ENCODE measurements at places on chromosomes 1 and 21.
A peak's percentile ranks its signal among the peaks of the same experiment; 100 is the strongest.

GRCh38 chr1:201584471-201585092 is 45.7 kb downstream of the NAV1 start:
- DNase-seq = no peak

- DNase-seq = no peak
These were observed 116.3 kb downstream of the NAV1 start for GRCh38 chr1:201655243-201655642.

- no peak for DNase-seq
These were observed 212.6 kb upstream of the FAM78B start for GRCh38 chr1:166379447-166379846.

GRCh38 chr1:91120936-91121335 is 99.1 kb upstream of the ZNF644 start:
- DNase-seq = no peak

GRCh38 chr1:225767634-225768540 is 9.7 kb upstream of the SRP9 start:
- DNase-seq = no peak

- no peak for DNase-seq
These were observed 47.8 kb upstream of the NRDC start for GRCh38 chr1:51926171-51926812.

- DNase-seq = peak; percentile 44
These were observed 43.2 kb downstream of the GJA5 start for GRCh38 chr1:147717051-147717705.

DNA sequence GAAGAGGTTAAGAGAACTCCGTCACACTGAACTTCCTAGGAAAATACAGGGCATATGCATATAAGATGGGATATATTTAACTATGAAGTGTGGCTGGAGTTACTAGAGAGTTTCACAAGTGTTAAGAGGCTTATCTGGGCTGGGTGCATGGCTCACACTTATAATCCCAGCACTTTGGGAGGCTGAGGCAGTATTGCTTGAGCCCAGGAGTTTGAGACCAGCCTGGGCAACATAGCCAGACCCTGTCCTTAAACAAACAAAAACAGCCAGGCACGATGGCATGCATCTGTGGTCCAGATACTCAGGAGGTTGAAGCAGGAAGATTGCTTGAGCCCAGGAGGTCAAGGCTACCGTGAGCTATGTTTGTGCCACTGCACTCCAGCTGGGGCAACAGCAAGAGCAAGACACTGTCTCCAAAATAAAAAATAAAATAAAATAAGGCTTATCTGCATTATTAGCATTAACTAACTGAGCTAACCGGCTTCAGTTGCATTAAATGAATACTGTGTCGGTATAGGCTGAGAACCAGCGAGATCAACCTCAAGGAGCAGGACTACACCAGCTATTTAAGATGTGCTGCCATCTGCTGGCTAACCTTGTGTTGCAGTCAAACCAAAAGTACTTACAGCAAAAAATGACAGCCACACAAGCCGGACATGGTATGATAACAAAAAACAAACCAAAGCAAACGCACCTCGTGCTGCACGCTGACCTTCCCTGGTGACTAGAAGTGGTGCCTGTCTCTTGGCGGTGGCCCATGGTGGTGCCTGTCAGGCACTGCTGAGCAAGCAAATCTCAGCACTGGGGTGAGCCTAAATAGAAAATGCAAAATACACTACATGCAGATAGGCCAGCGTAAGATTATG is 19.7 kb upstream of the RBBP5 start:
- peak; percentile 80 for DNase-seq

- DNase-seq = no peak
These were observed 4.7 kb downstream of the ZNF326 start for GRCh38 chr1:89999628-90000027.

- no peak for DNase-seq
These were observed 5.5 kb upstream of the TTC34 start for GRCh38 chr1:2807036-2807435.
